Adipose tissue (tissue), 3 donors: ENCODE measurements at places on chromosomes 16 and 17. TPM values are rescaled to one million over a fixed set of nuclear protein-coding genes. Genes with fewer than 3 reads are reported as not detected.

Gene HAS3
- polyA plus RNA-seq = 1.1 TPM

Gene LPCAT2
- polyA plus RNA-seq = 5.6 TPM

Gene MED9
- 13.8 TPM for polyA plus RNA-seq

Gene HBA1
- 330 TPM for polyA plus RNA-seq

Gene MYLK3
- 0.01 TPM for polyA plus RNA-seq

Gene FBXO39
- polyA plus RNA-seq = 0.14 TPM

Gene PRAC2
- polyA plus RNA-seq = not detected

Gene KRT20
- 0.03 TPM for polyA plus RNA-seq

Gene SCNN1B
- 9.4 TPM for polyA plus RNA-seq

Gene NLRC5
- 29.7 TPM for polyA plus RNA-seq

Gene HOXB9
- 1.0 TPM for polyA plus RNA-seq

Gene RGS11
- polyA plus RNA-seq = 7.2 TPM

Gene CCDC200
- 2.5 TPM for polyA plus RNA-seq

Gene TNFRSF13B
- polyA plus RNA-seq = not detected

Gene AIPL1
- not detected for polyA plus RNA-seq

Gene UBALD2
- 40.1 TPM for polyA plus RNA-seq
